Suppressor macrophage (primary cell): ENCODE measurements at places on chromosomes 12 and 14.

DNA sequence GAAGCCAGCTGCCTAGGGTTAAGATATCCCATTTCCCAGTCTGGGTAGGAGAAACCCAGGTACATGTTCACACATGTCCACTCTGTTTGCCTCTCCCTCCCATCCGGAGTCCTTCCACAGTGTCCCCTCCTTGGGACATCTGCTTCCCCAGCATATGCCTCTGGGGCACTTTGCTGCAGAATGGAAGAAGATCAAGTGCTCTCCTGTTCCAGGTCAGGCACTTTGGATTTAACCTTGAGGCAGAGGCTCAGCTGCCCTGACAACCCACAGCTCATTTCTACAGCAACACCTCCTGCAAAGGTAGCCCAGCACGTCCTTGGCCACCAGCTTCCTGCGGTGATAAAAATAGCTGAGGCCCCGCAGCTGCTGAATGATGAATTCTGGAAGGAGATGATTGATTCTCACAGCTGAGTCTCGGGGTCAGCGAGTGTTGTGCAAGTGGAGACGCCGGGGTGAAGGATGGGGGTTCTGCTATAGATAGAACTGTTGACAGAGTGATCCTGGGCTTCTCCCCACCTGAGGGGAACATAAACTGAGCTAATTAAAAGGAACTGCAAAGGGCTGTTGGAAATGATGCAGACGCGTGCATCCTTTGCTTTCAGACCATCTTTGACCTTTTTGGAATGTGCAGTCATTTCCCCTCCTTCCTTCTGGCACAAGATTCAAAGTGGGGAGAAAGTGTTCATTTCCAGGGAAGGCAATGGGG lies 145.0 kb downstream of the SLC38A6 start:
- no peak for DNase-seq

GRCh38 chr12:94372461-94372860 lies 87.2 kb downstream of the CEP83 start:
- no peak for DNase-seq

DNA sequence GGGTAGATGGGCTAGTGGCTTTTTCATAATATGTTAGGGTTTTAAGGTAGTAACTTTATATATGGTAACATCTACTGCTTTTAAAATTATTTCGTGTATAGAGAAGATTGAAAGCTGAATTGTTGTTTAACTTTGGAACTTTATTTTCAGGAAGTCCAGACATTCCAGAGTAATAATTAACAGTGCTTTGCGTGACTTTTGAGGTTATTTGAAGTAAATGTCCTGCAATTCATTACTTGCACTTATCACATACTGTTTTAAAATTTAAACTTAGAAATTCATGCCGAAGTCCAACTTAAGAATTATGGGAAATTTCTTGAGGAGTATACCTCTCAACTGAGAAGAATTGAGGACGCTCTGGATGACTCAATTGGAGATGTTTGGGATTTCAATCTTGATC lies 3.3 kb downstream of the WASHC4 start:
- no peak for DNase-seq

DNA sequence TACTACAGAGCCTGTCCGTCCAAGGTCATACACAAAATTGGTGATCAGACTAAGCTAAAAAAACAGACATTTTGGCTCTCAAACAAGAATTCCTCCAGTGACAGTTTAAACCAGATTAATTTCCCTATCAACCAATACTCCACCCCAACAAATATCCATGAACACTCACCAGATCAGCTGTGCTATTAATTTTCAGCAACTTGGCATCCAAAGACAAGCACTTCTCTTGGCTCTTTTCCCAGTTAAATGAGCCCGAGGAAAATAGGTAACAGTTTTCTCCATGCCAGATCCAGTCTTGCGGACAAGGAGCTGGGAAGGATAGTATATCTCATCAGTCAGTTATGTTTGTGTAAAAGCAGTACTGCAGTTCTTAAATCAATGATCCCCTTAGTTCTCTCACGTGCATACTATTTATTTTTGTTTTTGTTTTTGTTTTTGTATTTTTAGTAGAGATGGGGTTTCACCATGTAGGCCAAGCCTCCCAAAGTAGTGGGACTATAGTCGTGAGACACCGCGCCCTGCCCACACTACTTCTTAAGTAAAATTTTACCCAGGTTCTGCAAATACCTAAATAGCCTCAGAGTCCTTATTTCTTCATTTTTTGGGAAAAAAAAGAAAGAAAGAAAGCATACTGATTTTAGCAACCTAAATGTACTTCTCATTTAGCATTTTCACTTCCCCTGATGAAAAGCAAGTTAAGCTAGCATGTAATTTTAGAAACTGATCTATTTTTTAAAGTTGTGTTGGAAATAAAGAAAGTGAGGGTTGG lies 11.1 kb downstream of the OLR1 start:
- peak; percentile 83 for DNase-seq

DNA sequence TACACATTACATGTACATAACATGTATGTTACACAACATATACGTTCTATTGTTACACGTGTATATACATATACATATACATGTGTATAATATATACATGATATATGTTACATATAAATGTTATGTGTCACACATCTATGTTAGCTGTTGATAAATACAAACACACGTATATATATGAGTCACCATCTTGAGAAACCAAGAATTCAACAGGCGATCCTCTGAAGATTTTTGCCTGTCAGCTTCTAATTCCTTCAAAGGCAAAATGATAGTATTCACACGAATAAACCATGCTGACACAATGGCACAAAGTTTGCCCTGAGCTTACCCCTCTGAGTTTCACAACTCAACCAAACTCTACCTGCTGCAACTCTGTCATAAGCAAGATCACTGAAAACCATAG lies 30.2 kb upstream of the TESC start:
- DNase-seq, result no peak

- no peak for DNase-seq
Observed at GRCh38 chr12:124779161-124780141, 84.2 kb downstream of the SCARB1 start.

DNA sequence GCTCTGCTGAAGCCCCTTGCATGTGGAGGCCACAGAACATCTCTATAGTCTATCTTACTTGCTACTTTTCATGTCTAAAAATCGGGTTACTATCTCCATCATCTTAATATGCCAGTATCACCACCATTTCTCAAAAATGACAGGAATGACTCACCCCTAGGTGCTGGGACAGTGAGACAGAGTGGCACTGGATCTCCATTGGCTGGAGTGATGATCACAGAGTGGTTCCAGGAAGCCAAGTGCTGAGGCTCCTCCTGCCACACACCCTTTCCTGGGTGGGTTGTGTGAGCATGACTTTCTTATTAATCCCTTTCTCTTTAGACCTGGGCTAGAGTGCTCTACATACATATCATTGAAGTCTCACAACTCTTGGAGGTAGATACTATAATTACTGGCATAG lies 3.3 kb upstream of the ASCL1 start:
- no peak for DNase-seq

DNA sequence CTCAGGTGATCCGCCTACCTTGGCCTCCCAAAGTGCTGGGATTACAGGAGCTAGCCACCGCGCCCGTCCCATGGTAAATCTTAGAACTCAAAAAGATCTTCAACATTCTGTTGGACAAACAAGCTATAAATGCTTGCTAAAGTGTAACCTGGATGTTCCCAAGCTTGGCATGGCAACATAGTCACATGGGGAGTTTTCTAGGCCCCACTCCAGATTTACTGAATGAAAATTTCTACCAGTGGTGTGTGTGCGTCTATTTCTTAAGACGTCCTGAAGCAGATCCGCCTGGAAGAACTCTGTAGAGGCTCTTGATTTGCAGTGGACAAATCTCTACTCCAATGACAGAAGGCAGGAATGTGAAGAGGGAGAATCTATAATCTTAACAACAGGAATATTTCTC lies 59.9 kb downstream of the ZFYVE21 start:
- no peak for DNase-seq

- no peak for DNase-seq
Observed at GRCh38 chr12:31205054-31205453, 120.9 kb downstream of the SINHCAF start.

- peak; percentile 71 for DNase-seq
Observed at GRCh38 chr12:68611094-68611805, 551 bp downstream of the RAP1B start.
